ENCODE measurements at places on chromosomes 12 and 14.

GRCh38 chr14:69153873-69154270 is 953 bp upstream of the DCAF5 start:
- DNase-seq = no peak

- no peak for DNase-seq
Observed at GRCh38 chr14:24921903-24922302, 128.0 kb downstream of the STXBP6 start.

DNA sequence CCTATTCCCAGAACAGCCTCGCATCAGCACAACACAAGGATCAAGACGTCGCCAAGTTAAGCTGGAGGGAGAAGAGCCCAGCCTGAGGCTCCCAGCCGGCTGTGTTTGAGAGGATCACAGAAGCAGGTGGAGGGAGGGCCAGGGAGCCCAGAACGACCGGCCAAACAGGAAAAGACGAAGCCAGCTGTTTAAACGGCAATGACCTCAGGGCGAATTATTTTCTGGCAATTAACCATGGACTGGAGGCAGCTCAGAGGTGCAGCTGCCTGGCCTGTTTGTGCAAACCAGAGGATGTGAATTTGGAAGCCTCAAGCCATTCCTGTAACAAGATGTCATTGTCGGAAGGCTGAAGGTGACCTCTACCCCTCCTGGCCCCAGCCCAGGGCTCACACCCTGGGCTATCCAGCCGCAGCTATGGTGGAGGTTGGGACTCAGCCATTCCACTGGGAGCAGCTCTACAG is 175.8 kb upstream of the PRMT8 start:
- no peak for DNase-seq

DNA sequence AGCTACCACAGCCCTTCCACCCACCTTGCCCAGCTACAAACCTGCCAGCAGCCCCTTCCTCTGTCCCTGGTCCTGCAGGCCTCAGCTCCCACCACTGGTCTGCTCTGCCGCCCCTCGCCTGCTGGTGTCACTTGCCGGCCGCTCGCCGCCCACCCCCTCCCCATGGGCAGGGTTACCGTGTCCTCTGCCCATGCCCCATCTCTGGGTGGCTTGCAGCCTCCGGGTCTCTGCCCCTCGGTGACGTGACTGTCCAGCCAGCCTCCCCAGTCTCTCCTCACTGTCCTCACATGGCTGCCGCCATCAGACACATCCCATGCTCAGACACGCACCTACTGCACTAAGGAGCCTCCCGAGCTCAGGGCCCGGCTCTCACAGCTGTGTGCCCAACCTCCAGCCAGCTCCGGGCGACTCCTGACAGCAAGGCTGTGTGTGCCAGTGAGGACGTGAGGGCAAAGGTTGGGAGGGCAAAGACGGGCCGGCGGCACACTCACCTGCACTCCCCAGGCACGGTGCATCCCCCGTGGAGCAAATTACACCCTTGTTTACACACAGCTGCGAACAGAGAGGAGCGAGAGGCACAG is 13.4 kb downstream of the JAG2 start:
- DNase-seq = no peak

All from anterior cingulate cortex (tissue), 58 donors.